ENCODE measurements at places on chromosomes 3 and 15.

GRCh38 chr3:49470714-49471420 is 800 bp downstream of the DAG1 start:
- DNase-seq, result no peak

GRCh38 chr3:55445551-55445950 is 41.6 kb downstream of the WNT5A start:
- DNase-seq, result no peak

GRCh38 chr3:28240441-28240840 is 978 bp upstream of the CMC1 start:
- peak; percentile 1 for DNase-seq

- DNase-seq, result no peak
These were observed 1.7 kb downstream of the EIF4G1 start for GRCh38 chr3:184315871-184316661.

GRCh38 chr3:128784843-128785242 is 58.9 kb downstream of the RAB7A start:
- no peak for DNase-seq

- DNase-seq, result no peak
These were observed 9.4 kb upstream of the CAMK1 start for GRCh38 chr3:9779075-9779593.

DNA sequence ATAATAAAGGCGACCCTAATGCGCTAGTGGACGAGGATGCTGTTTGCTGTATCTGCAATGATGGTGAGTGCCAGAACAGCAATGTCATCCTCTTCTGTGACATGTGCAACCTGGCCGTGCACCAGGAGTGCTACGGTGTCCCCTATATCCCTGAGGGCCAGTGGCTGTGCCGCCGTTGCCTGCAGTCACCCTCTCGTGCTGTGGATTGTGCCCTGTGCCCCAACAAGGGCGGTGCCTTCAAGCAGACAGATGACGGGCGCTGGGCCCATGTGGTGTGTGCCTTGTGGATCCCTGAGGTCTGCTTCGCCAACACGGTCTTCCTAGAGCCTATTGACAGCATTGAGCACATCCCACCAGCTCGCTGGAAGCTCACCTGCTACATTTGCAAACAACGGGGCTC is 7.6 kb downstream of the BRPF1 start:
- DNase-seq, result no peak

GRCh38 chr3:125692361-125692760 is 97.1 kb upstream of the OSBPL11 start:
- no peak for DNase-seq

GRCh38 chr3:46462111-46462510 is 2.6 kb downstream of the LTF start:
- DNase-seq, result no peak

GRCh38 chr3:188914552-188914951 is 257.2 kb upstream of the TPRG1 start:
- peak; percentile 63 for DNase-seq

GRCh38 chr3:126291537-126291936 is 65.7 kb downstream of the KLF15 start:
- DNase-seq, result no peak

DNA sequence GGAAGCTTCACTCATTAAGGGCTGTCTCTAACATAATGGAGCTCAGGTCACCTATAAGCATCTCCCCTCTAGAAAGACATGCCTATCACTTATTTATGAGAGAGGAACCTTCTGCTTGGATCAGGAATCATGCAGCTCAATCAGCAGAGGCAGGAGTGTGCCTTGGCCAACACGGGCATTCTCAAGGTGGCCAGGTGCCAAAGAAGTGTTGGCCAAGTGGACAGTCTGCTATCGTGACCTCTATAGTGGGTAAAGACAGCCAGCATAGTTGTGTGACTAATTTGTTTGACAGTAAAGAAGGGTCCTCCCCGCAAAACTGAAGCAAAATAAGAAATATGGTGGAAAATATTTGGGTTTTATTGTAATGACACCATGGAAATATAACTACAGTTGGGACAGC is 14.7 kb upstream of the AGTR1 start:
- DNase-seq, result no peak

GRCh38 chr15:66855041-66855440 is 153.0 kb downstream of the SMAD6 start:
- DNase-seq, result no peak

DNA sequence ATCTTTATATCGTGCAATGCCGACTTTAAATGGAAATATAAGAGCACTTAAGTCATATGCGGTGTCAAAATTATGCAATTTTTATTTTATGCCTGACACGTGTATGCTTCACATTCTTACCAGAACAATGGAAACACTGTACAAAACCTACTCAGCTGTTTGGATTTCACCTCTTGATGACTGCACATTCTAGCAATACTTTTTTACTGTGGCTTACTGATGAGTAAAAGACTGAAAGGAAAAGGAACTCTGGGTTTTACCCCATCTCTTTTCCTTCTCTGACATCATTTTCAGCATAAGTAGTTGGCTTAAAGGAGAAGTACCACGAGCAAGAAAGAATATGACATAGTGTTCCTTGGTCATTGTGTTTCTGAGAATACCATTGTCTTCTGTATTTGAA is 142.8 kb downstream of the POLR2M start:
- no peak for DNase-seq

DNA sequence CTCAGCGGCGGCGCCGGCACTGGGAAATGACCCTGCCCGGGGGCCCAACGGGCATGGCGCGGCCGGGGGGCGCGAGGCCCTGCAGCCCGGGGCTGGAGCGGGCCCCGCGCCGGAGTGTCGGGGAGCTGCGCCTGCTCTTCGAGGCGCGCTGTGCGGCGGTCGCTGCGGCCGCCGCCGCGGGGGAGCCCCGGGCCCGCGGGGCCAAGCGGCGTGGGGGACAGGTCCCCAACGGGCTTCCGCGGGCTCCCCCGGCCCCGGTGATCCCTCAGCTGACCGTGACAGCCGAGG is 172 bp downstream of the ITPKA start:
- no peak for DNase-seq

- peak; percentile 46 for DNase-seq
These were observed 1.6 kb downstream of the PTX3 start for GRCh38 chr3:157438194-157438730.
